ENCODE measurements at places on chromosomes 12 and 14. TPM values are rescaled to one million over a fixed set of nuclear protein-coding genes. Genes with fewer than 3 reads are reported as not detected.

The KRT3 gene
- 2.3 TPM for total RNA-seq

The CRACR2A gene
- total RNA-seq: 1.9 TPM

The DBX2 gene
- total RNA-seq: 0.10 TPM

The PELI2 gene
- 33.7 TPM for total RNA-seq

The KDM2B gene
- 36.9 TPM for total RNA-seq

The CIDEB gene
- 11.1 TPM for total RNA-seq

The KRT72 gene
- 2.9 TPM for total RNA-seq

The VWF gene
- total RNA-seq: 0.70 TPM

The SIX4 gene
- total RNA-seq: 26.0 TPM

The CIPC gene
- total RNA-seq: 34.0 TPM

The MFAP5 gene
- total RNA-seq: 1.4 TPM

The SLCO1A2 gene
- 10.7 TPM for total RNA-seq

The MDGA2 gene
- total RNA-seq: 1.3 TPM

The OSBPL8 gene
- total RNA-seq: 56.1 TPM

The CEBPE gene
- total RNA-seq: not detected

The NGB gene
- not detected for total RNA-seq

The NUAK1 gene
- total RNA-seq: 8.1 TPM

The CMA1 gene
- total RNA-seq: not detected

The RND1 gene
- total RNA-seq: 3.2 TPM

The EIF2S1 gene
- 88.1 TPM for total RNA-seq

The FBXO33 gene
- total RNA-seq: 9.9 TPM

The NOC4L gene
- total RNA-seq: 27.8 TPM
